ENCODE measurements at places on chromosomes 16 and 17.

- DNase-seq: no peak
These were observed 157.4 kb downstream of the PRKCA start for GRCh38 chr17:66459811-66460270.

GRCh38 chr17:12851901-12852435 is 62.7 kb downstream of the ARHGAP44 start:
- DNase-seq: no peak

GRCh38 chr17:7184091-7184488 is 4.9 kb upstream of the ASGR1 start:
- DNase-seq: no peak

GRCh38 chr16:72271699-72272240 is 99.8 kb upstream of the PMFBP1 start:
- no peak for DNase-seq

DNA sequence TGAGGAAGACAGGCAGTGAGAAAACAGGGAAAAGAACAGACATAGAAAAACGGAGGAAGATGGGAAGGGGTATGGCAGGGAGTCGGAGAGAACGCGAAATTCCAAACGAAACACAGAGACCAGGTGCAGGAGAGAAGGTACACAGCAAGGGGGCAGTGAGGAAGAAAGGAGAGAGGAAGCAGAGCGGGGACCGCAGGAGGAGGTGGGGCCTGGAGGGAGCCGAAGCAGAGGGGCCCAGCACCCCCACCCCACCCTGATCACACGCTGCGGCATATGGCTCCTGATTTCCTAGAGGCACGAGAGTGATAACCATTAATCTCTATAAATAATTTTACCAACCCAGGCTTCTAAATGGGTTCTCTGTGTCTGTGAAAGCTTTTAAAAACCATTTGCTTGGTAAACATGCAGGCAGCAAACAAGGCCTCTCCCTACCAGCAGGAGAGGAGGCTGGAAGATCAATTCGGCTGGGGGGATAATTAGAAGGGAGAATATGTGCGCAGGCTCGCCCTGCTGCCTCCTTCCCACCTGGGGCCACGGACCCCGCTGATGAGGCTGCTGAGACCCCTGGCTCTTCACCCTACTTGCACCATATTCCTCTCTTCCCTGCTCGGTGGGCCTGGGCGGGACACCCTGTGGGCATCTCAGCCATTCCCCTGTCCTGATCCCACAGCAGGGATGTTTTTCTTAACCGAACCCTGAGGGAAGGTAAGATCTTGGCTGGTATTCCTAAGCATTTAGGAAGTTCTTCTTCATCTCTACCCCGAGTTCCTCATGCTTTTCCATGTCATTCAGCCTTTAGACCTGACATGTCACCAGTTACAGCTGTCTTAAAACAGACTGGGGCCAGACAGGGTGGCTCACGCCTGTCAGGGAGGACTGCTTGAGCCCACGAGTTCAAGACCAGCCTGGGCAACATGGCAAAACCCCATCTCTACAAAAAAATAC is 86.7 kb downstream of the TMEM132E start:
- no peak for DNase-seq

DNA sequence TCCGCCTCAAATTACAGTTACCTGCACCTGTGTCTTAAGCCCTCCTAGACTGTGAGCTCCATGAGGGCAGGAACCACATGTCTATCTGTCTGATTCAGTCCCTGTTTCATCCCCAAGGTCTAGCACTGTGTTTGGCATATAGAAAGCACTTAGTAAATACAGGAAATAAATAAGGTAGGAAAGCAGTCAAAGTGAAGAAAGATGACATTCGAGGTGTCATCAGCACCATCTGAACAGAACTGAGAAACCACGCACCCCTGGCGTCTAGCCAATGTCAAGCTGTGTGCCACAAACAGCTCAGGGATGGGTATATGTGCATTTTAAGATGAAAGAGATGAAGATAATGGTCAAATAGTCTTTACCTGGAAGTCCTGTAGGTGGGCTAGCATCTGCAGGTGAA is 79.6 kb upstream of the ATP2A3 start:
- no peak for DNase-seq

DNA sequence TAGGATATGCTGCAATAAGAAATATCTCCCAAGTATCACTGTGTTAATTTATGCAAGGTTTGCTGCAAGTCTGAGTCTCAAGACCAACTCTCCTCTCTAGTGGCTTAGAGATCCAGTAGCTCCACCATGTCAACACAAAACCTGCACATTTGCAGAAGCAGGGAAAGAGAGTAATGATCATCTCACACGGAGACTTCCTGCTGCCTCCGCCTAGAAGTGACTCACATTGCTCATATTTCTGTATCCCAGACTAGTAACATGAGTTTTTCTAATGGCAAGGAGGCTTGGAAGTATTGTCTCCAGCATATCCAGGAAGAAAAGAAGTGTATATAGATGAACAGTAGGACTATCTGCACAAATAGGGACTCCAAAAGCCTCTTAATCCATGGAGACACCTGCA is 15.0 kb upstream of the IRX6 start:
- DNase-seq: no peak

GRCh38 chr17:64036198-64036922 is 15.9 kb upstream of the ICAM2 start:
- no peak for DNase-seq

DNA sequence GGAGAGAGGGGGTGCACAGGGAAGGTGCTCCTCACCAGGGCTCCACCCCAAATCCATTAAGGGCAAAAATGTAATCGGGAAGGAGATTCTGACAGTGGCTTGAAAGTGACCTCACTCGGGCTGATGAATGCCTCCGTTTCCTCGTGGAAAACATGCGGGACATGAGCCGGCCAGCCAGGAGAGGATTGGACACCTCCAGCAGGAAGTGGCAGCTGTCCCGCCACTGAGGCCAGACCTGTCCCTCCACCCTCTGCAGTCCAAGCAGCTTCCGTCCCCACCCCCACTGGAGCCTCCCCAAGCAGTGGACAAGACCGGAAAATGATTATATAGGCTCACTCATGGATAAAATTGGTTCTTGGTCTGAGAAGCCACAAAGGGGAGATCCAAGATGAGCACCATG is 82.1 kb upstream of the CCL1 start:
- DNase-seq: no peak

GRCh38 chr17:71959154-71959553 is 161.7 kb upstream of the SOX9 start:
- no peak for DNase-seq

DNA sequence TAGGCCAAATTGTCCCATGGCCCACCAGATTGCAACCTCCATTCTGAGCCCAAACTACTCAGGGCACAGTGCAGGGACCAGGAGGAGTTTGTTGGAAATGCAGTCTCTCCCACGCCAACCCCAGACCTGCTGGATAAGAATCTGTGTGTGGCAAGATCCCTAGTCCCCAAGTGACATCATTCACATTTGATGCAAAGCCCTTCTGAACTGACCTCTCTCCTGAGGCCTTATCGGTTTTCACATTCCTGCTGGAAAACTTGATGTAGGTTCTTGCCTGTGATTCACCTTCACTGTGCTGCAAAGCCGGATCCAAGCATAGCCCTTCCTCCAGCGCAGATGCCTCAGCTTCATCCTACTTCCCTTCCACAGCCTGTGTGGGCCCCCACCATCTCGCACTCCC is 6.6 kb upstream of the SHCBP1 start:
- no peak for DNase-seq

- no peak for DNase-seq
These were observed 88.8 kb upstream of the ANKFN1 start for GRCh38 chr17:56064506-56064905.

DNA sequence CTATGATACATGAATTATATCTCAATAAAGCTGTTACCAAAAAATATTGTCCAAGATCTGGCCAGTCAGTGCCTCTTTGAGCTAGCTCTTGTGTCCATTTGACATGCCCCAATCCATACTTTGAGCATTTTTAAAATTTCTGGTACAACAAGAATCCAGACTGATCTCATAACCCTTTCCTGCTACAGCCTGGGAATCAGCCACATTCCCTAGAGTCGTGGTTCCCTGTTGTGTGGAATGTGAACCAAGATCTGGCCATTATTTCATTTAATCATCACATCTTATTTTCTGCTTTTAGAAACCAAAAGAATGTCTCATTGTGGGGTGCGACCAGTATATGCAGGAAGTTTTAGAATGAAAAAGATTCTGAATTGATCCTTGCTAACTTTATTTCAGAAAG is 34.3 kb upstream of the RPRML start:
- DNase-seq: no peak

- DNase-seq: no peak
These were observed 402.4 kb downstream of the ZFHX3 start for GRCh38 chr16:72645538-72645937.

DNA sequence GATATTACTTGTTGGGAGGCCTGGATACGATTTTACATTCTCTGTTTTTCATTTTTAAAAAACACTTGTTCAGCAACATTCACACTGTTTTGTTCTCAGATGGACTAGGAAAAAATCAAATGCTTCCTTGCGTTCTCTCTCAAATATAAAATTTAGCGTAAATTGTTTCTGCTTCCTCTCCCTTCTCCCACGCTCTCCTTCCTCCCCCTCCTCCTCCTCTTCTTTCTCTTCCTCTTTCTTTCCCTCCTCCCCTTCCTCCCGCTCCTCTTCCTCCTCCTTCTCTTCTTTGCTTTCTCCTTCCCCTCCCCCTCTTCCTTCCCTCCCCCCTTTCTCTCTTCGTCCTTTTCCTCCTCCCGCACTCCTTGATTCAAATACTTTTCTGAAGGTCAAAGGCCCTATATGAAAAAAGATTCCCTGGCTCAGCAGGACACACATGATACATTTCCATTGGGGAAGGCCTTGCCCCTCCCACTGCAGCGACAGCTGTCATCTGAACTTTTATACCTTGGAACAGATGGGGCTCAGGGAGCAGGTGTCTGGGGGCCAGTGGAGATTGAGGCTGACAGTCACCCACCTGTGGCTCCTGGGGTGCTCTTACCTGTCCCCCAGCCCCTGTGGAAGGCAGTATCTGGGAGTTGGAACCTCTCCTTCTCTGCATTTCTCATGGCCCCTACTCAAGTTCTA is 99.4 kb upstream of the SDK2 start:
- no peak for DNase-seq

Data from hematopoietic multipotent progenitor cell treated with erythropoietin and hydrocortisone succinate and interleukin-3 and kit ligand, for 17 days (in vitro differentiated cells).